ENCODE measurements at places on chromosomes 7 and 10. TPM values are rescaled to one million over a fixed set of nuclear protein-coding genes. Genes with fewer than 3 reads are reported as not detected.
A peak's percentile ranks its signal among the peaks of the same experiment; 100 is the strongest.

GRCh38 chr7:75866114-75866488 lies 12.7 kb upstream of the RHBDD2 start:
- no peak for DNase-seq

DNA sequence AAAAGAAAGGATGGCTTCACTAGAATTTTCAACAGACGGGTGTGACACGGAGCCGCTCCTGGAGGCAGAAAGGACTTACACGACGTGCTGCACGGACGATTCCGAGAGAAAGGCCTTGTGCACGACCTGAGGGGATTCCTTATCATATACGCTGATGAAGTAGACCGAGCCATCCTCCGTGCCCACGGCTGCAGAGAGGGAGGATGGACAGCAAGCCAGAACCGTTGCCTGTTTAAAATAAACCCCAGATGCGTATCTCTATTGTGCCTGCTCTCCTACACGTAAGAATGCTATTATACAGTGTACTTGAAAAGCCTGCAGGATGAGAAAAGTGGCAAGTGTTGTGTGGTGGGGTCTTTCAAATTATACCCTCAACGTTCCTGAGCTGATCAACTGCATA lies 38.4 kb downstream of the CFAP43 start:
- no peak for DNase-seq

GRCh38 chr7:31093282-31093681 lies 41.2 kb downstream of the ADCYAP1R1 start:
- no peak for DNase-seq

- no peak for DNase-seq
Observed at GRCh38 chr7:29271319-29271658, 76.7 kb downstream of the CHN2 start.

- DNase-seq, result no peak
Observed at GRCh38 chr10:34433241-34434076, 381.6 kb downstream of the PARD3 start.

DNA sequence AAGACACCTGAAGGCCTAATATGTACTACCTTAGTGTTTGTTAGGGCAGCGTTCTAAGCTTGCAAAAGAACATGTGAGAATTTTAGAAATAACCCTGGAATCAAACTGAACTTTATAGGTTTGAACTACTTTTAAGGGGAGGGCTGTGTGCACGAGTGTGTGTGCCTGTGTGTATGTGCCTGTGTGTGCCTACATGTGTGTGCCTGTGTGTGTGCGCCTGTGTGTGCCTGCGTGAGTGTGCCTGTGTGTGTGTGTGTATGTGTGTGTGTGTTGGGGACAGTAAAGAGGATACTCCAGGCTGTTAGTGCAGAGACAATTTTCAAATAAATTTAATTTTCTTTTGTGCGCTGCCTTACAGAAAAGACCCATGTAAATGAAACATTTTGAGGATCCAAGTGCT lies 68.1 kb upstream of the WDR11 start:
- DNase-seq, result no peak

- DNase-seq, result no peak
Observed at GRCh38 chr7:105685161-105685560, 103.9 kb upstream of the EFCAB10 start.

- DNase-seq, result no peak
Observed at GRCh38 chr10:24150853-24151252, 58.1 kb upstream of the KIAA1217 start.

GRCh38 chr7:101363734-101364374 lies 1.2 kb downstream of the COL26A1 start:
- peak; percentile 86 for DNase-seq

- DNase-seq, result peak; percentile 85
Observed at GRCh38 chr7:2663121-2663886, 24.7 kb upstream of the AMZ1 start.

GRCh38 chr10:33365871-33366411 lies 31.5 kb upstream of the NRP1 start:
- DNase-seq, result no peak

GRCh38 chr10:30818854-30819253 lies 189.3 kb upstream of the LYZL2 start:
- peak; percentile 67 for DNase-seq

DNA sequence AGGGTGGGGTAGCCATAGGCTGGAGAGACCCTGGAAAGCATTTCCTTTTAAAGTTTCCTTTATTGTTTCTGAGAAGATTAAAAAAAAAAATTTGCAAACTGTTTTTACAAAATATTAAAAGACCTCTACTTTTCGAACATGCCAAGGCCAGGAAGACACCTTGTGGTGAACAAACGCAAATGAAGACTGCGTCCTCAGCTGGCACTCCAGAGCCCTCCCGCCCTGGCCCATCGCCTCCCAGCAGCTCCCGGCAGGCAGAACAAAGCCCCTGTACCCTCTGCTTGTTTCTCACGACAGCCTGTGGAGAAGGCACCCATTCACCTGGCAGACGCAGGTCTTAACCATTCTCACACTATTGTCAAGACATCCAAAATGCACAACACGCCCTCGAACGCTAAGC lies 56.4 kb downstream of the ESYT2 start:
- no peak for DNase-seq

GRCh38 chr7:22588351-22588750 lies 88.4 kb upstream of the STEAP1B start:
- no peak for DNase-seq

- no peak for DNase-seq
Observed at GRCh38 chr7:94436018-94436604, 41.4 kb downstream of the COL1A2 start.

- peak; percentile 64 for DNase-seq
Observed at GRCh38 chr10:86872757-86873156, 84.7 kb downstream of the MMRN2 start.

GRCh38 chr7:25879799-25880198 lies 272.2 kb upstream of the NFE2L3 start:
- no peak for DNase-seq

DNA sequence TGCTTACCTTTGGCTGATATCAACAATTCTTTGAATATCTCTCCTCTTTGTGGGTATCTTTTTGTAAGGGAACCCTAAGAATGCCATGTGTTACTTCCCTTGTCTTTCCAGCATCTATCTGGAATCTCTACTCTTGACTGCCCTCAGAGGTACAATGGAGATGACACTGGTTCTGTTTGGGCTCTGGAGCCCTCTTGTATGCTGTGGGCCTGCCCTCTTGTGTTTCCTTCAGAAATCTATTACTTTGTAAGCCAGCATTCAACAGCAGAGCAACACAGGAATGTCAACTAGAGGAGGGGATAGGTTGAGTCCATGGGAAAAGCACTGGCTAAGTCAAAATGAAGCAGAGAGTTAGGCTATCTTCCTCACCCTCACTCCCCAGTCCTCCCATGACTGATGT lies 142.3 kb downstream of the XPNPEP1 start:
- DNase-seq, result no peak

GRCh38 chr7:16734148-16734726 lies 19.3 kb upstream of the TSPAN13 start:
- no peak for DNase-seq

- DNase-seq, result no peak
Observed at GRCh38 chr7:8627325-8627724, 193.9 kb downstream of the NXPH1 start.

DNA sequence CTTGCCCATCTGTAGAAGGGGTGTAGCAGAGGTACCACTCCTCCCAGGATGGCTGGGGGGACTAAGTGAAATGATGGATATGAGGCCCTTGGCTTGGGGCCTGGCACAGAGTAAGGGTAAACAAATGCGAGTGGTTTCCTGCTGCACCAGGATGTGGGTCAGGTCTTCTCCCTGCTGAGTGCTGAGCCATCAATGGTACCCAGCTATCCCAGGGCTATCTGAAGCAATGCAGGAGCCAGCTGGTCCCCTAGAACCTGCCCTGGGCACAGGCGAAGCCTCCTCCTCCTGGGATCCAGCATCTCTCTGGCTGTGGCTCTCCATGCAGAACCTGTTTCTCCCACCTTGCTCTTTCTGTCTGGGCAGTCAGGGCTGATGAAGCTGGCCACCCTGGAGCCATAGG lies 20.9 kb upstream of the GOLGA7B start:
- DNase-seq, result no peak

DNA sequence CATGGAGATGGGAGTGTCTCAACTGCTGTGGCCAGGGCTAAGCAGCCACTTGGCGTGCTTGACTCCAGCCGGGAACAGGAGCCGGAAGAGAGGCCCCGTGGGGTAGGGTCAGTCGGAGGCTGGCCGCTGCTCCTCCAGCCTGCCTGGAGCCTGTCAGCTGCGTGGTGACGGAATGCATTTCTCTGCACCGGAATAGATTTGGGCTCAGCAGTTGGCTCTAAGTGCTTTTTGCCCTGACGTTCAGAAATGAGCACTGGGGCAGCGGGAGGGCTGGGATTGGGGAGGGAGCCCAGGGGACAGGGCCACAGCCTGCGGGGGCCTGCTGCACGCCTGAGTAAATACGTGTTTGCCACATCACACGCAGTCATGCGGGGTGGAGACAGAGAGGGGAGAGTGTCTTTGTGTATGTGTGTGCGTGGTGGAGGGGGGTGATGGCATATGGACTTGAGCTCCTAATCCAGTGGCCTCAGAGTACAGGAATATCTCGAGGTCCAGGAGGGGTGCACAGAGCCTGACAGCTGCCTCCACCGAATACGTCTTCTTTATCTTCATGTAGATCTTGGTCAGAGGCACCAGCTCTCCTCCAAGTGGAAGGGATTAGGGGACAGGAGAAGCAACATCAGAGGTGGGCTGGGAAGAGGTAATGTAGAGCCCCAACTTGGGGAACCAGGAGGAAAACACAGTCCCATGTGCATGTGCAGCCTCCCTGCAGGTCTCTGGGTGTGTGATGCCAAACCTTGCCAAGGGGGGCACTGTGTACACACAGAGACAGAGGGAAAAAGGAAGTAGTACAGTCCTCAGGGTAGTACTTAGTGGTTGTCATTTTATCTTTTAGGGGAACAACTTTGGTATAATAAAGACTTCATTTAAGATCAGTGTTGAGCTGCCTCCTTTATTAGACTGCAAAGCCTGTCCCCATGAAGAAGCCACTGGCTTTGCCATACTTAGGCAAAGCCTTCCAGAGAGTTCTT lies 151.4 kb downstream of the CDH23 start:
- DNase-seq, result peak; percentile 94

DNA sequence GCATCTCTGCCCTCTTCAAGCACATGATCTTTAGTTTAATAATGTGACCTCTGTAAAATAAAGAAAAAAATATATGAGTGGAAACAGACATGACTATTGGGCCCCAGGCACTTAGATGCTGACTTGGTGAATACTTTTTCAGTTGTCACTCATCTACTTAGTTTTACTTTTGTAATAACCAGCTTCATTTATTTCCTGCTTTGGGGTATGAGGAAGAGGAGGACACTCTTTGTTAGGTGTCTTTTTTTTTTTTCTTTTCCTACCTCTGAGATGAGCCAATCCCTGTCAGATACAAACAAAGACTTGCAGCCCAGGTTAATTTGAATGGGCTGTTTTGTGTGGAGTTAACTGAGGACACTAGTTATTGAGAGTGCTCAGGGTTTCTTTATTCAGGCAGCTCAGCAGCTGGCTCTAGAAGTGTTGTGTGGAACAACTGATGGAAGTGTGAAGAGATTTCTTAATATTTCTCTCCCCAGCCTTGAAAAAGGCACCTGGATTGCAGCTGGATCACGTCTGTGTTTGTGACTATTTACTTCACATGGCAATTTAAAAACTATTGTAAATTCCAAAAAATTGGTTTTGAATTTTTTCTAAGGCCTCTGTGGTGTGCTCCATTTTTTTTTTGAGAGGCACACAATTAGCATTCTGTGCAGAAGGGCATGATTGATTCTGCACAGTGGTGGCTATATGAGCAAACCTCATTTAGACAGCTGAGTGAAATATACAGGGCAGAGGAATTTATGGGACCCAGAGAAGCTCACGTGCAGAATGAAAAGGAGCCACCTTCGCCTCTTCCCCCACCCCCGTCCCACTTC lies 333.8 kb downstream of the LRMDA start:
- DNase-seq, result no peak

DNA sequence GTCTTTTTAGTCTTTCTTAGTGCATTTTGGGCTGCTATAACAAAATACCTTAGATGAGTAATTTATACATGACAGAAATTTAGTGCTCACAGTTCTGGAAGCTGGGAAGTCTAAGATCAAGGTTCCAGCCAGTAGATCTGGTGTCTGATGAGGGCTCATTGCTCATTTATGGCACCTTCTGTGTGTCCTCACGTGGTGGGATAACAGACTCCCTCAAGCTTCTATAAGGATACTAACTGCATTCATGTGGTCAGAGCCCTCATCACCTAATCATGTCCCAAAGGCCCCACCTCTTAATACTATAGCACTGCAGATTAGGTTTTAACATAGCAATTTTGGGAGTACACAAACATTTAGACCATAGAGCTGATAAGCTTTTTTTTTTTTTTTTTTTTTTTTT lies 80.4 kb downstream of the ZNRF2 start:
- no peak for DNase-seq

DNA sequence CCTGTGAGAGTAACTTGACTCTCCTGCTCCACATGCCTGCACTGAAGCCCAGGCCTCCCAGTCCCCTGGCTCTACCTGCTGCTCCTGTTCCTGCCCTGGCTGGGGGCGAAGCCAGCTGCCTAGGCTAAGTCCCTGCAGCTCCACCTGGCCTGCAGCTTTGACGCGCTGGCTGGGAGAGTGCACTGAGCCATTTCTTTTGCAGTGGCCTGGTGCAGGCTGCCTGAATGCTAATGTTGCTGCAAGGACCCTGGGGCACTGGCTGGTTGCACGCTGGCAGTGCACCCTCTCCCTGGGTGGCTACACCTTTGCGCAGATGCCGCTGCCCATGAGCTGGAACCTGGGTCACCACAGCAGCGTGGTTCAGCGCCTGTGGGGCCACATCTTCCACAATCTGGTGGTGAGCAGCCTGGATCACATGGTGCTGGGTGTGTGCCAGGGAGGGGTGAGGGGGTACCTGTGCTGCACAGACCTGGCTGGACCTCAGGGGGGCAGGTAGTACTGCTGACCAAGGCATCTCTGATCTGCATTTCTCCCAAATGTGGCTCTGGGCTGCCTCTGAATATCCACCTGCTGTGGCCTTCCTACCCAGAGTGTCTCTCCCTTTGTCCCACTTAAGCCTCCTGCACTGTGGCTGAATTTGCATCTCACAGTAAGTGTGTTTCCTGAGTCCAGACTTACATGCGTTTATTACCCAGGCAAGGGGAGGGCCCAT lies 20.0 kb downstream of the IMPDH1 start:
- no peak for DNase-seq

The GLI3 gene
- total RNA-seq, result 2.5 TPM

The TMEM236 gene
- total RNA-seq, result 0.71 TPM

The AGK gene
- 34.3 TPM for total RNA-seq

The DDX50 gene
- total RNA-seq, result 23.6 TPM

The GIMAP6 gene
- total RNA-seq, result 23.4 TPM

The PLA2G12B gene
- 6.0 TPM for total RNA-seq

The SNCG gene
- total RNA-seq, result 10.8 TPM

The C7orf33 gene
- total RNA-seq, result not detected

The HOXA9 gene
- total RNA-seq, result not detected

The ELN gene
- 323 TPM for total RNA-seq

The ASB10 gene
- total RNA-seq, result 4.5 TPM

The SLC13A1 gene
- not detected for total RNA-seq

The CHN2 gene
- total RNA-seq, result 6.4 TPM

The PTN gene
- total RNA-seq, result 27.0 TPM

The LIPF gene
- total RNA-seq, result not detected

The SRGN gene
- 84.7 TPM for total RNA-seq

The OR2A42 gene
- total RNA-seq, result not detected

Data from right cardiac atrium (tissue), 5 donors.